SHP77 treated with DMSO at 0.1 percent for 48 hours (cell line): ENCODE measurements at places on chromosomes 4 and X.

DNA sequence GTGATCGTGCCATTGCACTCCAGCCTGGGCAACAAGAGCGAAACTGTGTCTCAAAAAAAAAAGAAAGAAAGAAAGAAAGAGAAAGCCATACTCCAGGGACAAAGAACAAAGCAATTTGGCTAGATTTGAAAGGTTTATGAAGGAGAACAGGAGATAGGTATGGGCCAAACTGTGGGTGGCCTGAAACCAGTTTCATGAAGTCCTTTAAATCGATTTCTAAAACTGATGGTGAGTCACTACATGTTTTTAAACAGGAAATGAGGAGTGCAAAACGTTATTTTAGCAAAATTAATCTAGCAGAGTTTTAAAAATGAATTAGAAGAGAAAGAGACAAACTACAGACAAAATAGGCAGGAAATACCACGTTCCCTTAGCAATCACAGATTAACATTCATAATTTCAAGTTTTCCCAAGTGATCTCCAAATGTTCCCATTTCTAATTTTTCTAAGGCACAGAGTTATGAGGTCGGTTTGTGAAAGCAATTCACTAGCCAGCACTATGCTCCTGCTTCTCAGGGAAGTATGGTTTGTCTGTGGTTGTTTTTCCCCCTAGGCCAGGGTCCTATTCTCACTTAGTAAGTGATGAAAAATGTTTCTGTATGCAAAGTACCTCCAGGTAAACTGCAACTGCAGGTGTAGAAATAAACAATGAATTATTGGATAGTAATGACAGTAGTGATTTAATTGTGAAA, 190.6 kb downstream of the PPP3CA start:
- DNase-seq: no peak

DNA sequence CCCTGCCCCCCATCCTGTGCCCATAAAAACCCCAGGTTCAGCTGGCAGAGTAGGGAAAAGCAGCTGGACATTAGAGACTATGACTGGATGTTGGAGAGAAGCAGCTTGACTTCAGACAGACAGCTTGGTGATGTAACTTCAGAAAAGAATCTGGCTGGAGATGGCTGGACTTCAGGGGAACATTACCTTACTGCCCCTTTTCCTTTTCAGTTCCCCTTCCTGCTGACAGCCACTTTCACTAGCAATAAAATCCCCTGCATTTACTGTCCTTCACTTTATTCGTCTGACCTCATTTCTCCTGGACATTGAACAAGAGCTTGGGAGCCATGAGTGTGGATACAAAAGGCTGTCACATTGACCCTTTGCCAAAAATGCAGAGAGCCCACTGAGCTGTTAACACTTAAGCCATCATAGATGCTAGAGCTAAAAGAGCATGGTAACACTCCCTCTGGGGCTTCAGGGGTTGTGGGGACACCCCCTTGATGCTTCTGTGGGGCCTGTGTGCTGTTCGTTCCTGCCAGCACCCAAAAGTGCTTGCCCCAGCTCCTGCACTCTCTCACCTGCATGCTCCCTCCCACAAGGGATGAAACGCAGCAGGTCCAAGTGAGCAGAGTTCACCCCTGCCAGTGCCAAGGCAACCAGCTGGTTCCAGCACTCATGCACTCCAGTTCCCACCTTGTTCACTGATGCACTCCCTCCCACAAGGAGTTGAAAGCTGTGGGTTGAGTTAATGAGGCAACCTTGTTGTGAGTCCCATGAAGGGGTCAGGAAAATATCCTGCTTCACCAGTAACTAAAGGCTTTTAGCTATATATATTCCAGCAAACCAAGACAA, 263.8 kb upstream of the NDST3 start:
- DNase-seq: no peak

- DNase-seq: no peak
These were observed 273.5 kb upstream of the FAM241A start for GRCh38 chr4:111871802-111872201.

DNA sequence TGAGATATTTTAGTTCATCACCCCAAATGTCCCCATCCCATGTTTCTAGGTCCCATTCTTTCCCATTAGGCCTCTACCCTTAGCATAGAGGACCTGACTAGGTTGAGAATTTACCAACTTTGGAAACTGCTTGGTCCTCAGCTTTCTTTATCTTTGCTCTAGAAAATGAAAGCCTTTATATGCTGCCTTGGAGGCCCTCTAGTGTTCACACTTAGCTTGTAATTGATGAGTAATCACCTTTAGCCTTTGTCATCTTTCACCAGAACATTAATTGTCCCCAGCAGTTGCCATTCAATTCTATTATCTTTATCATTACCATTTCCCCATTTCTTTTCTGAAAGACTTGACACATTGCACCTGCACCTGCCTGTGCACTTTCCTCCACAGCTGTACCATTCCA, 589.2 kb upstream of the NR3C2 start:
- no peak for DNase-seq

GRCh38 chr4:113639326-113639725, 122.2 kb downstream of the CAMK2D start:
- DNase-seq: no peak

- no peak for DNase-seq
These were observed 22.7 kb upstream of the RNF212 start for GRCh38 chr4:1136048-1136447.

DNA sequence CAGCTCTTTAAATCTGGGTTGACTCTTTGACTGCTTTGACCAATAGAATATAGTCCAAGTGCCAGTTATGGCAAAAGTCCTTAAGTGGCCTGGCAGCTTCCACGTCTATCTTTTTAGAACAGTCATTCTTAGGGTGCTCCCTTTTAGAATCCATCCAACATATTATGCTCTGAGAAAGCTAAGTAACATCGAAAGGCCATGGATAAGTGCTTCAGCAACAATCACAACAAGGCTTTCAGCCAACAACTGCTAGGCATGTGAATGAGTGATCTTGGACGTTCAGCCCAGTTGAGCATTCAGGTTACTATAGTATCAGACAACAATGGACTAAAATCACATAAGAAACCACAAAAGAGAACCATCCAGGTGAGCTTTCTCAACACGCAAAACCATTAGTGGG, 818.7 kb downstream of the DMD start:
- DNase-seq: no peak

- DNase-seq: no peak
These were observed 2.8 kb downstream of the PNMA6F start for GRCh38 chrX:153318811-153319210.

DNA sequence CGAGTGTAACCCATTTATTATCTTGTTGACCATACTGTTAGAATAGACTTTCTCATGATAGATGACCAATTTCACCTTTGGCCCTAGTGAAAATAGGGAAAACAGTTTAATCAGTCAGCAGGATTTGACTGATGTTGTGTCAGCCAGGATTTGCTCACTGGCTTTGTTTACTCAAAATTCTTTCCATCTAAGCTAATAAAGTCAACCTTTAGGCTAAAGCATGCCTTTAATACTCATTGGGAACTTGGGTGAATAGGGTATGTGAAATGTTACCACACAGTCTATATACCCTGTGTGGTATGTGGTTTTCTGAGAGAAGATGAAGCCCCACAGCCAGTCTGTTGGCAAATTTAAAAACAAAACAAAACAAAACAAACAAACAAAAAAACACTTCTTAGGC, 18.7 kb upstream of the SPANXB1 start:
- no peak for DNase-seq

DNA sequence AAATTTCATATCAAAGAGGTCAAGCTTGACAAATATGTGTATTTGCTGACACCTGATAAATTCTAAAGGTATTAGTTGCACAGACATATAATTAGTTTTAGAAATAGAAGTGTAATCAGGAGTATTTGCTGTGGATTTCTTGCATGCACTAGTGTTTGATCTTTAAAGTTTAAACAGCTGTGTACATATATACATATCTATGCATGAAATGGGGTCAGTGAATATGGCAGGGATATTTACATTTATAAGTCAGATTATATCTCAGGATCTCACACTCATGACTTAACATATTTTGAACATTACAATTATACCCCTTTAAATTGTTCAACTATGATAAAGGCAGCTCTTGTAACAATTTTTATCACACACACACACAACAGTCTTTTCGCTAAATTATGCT, 547.4 kb upstream of the ACTRT1 start:
- peak; percentile 1 for DNase-seq

DNA sequence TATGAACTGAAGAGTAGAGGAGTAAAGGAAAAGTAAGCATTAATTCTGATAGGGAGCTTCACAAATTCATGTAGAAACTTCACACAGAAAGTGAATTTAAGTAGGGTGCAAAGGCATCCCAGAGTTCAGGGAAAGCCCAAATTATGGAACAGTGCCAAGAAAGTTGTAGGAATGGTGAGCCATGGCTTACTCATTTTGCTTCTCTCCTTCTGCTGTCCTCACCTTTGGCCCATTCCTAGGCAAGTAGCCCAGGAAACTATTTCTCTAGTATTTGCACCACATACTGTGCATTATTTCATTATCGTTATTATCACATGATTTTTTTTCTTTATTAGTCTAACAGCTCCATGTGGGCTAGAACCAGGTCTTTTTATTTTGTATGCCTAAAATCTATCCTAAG, 34.9 kb upstream of the IL1RAPL1 start:
- no peak for DNase-seq

DNA sequence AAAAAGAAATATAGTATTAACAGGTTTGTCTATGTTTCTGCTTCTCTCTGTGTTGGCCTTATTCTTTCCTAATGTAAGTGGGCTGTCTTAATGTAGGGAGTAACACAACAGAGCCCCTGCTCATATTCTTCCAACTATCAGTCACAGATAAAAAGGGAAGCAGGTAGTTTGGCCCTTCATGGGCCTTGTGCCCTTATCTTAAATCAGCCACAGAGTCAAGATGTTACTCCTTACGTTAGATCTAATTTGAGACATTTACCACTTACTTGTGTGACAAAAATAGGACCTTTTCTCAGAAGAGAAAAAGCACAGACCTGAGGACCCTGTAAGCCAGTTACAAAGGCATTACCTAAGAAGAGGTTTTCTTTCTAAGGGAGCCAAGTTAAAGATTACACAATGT, 589.0 kb downstream of the GRXCR1 start:
- DNase-seq: no peak

DNA sequence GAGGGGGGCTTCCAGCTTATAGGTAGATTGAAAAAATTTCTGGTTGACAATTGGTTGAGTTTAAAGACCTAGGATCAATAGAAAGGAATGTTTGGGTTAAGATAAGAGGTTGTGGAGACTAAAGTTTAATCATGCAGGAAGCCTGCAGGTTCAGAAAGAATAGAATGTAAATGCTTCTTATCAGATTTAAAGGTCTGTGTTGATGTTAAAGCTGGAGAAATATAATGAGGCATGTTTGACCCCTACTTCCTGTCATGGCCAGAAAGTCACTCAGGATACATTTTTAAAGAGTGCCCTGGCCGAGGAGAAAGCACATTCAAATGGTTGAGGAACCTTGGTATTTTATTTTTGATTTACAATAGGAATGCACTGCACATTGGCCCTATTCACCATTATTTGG, 3.9 kb upstream of the RRAGB start:
- DNase-seq: no peak

DNA sequence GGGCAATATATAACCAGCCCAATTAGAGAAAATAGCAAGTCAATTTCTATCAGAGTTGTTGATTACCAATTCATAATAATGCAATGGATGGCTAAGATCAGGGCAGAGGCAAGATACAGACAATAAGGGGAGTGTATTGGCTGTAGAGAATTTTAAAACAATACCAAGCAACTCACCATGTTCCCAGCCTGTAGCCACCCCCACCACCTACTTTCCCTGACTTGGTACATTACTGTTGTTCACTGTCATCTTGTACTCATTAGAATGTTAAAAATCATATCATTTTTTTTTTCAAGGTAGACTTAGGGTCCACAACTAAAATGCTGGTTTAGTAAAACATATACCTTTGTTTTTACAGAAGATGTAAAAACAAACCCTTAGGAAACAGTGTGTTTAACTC, 27.7 kb downstream of the HNRNPD start:
- DNase-seq: no peak

- no peak for DNase-seq
These were observed 263.2 kb upstream of the ITM2A start for GRCh38 chrX:79630033-79631009.
